ENCODE measurements at places on chromosomes 7 and 10.

GRCh38 chr7:28192786-28193585, 12.4 kb upstream of the JAZF1 start:
- no peak for DNase-seq

DNA sequence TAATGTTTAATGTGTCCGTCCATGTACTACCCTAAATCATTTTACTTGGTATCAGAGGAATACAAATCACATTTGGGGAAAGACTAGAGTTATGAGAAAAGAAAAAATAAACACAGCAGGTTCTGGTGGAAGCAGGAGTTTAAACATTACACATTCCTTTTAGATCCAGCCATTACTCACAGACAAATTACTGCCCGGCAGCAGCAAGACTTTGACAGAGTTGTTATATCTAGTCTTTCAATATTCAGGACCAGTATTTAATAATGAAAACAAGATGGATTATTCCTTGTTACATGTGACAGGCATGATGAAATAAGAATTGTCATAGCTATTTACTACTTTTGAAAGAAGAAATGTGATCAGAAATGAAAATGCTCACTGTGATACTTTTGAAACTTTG, 131.8 kb upstream of the GNAI1 start:
- no peak for DNase-seq

- DNase-seq, result no peak
These were observed 60.4 kb upstream of the ADO start for GRCh38 chr10:62744136-62744535.

DNA sequence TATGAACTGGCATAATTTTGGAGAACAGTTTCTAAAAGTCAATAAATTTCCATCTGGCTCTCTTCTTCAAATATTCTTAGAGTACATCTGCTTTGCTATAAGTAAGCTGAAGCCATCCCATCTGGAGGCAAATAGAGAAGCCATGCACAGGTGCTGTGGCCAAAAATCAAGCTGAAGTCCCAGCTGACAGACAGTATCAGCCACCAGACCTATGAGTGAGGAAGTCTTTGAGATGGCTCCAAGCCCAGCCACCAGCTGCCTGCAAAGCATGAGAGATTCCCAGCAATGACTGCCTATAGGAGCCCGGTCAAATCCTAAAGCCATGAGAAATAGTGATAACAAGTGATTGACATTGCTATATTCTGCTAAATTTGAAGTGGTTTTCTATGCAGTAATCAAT, 21.7 kb upstream of the PRSS58 start:
- no peak for DNase-seq

- no peak for DNase-seq
These were observed 18.7 kb upstream of the DDIT4 start for GRCh38 chr10:72254813-72255568.

Data from stimulated activated CD4-positive, alpha-beta T cell treated with anti-CD3 and anti-CD28 coated beads, TNF-alpha, amount 100 ng/mL, for 4 hours (primary cell).